ENCODE measurements at places on chromosomes 5 and 9.

GRCh38 chr5:170464280-170465127 is 39.3 kb upstream of the KCNIP1 start:
- no peak for DNase-seq

GRCh38 chr5:178324481-178325310 is 92.1 kb upstream of the PHYKPL start:
- DNase-seq: no peak

DNA sequence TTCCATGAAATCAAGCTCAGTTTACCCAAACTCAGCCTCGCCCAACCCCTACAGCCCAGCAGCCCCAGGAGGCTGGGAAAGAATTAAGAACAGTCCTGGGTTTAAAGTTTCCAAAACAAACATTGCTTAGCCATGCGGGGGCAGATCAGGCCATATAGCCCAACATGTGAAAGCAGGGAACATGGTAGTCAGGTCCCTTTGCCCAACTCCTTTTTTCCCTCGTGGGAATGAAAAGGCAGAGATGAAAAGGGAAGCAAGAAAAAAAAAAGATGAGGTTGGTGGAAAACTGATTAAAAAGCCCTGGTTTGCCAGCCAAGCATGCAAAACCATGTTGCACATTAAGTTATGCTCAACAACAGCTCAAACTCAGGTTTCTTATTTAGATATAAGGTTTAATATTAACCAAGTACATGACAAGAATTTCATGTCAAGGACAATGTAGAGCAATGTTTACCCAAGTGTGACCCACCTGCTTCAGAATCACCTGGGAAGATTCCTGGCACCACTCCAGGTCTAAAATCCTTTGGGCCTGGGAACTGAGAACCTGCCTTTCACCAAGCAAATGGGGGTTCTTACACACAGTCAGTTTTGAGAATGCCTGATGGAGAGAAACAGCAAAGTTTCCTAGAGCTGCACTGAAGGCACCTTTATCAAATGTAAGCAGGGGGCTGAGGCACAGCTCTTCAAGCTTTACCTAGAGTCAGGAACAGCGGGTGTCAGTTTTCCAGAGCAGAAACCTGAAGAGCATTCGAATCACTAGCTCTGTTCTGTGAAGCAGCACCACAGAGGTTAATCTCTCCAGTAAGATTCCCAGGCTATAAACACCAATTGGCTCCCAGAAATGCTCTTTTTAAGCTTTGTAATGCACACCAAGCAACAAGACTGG is 1.7 kb downstream of the FREM1 start:
- DNase-seq: no peak

GRCh38 chr5:181114844-181115778 is 15.9 kb downstream of the OR2V1 start:
- DNase-seq: no peak

- DNase-seq: no peak
Observed at GRCh38 chr9:77978086-77978781, 53.4 kb downstream of the GNAQ start.

DNA sequence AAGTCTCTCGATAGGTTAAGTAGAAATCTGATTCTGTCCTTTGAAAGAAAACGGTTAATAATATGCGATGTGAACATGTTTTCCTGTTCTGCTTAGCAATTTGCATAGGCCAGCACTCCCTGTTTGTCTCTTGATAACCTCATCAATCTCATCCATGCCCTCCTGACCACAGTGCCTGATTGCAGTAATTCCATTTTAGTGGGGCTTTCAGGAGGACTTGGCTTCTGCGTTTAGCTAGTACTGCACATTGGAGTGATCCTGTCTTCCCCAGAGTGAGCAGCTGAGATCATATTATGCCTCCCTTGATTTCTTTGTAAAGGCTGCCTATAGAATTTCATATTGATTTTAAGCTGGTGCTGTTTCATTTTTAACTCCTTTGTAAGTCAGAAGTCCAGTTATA is 335.9 kb upstream of the ISL1 start:
- DNase-seq: no peak

DNA sequence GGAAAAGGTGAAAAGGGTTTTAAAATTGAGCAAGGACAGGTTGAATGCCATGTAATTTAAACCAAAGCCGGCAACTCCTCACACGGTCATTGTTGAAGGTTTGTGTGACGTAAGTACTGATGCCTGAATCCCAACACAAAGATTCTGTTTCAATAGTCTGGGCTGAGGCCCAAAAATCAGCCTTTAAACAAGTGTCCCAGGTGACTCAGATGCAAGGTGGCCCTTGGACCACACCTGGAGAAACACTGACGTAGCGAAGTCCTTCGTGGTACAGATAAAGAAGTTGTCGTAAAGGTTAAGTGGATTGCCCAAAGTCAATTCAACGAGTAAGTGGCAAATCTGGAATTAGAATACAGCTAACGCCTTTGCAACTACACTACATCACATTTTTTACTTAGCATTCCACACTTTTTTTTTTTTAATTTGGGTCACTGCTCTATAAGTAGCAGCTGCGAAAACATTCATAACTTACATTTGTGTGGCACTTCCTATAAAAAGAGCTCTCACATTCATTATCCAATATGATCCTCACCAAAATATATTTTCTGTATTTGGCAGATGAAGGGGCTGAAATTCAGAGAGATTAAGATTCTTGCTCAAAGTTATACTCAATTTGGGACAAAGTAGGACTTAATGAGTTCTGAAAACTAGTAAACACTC is 111.3 kb downstream of the LPAR1 start:
- DNase-seq: no peak

DNA sequence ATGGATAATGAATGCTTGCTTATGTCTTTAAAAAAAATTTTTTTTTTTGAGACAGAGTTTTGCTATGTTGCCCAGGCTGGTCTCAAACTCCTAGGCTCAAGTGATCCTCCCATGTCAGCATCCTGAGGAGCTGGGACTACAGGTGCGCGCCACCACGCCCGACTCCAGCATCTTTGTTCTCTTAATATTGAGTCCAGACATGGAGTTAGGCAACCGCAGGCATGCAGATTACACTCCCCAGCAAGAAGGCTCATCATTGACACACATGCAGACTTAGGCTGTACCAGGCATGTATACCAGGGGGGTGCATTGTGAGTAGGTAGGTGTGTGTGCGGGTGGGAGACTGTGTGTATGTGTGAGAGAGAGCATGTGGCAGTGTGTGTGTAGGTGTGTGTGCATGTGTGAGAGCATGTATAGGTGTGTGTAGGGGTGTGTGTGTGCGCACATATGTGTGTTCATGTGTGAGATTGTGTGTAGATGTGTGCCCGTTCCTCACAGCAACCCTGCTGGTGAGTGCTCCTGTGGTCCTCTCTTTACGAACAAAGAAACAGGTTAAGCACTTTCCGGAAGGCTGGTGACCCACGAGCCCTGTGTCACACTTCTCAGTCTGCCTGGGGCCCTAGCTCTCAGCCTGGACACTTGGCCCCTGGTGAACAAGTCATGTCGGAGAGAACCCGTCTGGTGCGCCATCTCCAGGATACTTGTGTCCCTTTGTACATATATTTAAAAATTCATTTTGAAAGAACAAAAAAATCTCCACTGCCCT is 6.2 kb downstream of the OBP2B start:
- no peak for DNase-seq

DNA sequence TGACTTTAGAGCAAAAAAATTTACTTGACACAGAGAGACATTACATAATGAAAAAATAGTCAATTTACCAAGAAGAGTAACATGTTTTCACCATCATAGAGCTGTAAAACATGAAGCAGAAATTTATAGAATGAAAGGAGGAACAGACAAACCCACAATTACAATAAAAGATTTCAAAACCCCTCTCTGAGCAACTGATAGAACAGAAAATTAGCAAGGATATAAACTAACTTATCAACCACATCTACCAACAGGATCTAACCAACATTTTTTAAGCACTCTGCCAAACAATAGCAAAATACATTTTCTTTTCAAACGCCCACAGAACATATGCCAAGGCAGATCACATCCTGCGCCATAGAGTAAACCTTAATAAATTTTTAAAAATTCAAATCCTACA is 17.9 kb downstream of the SLCO4C1 start:
- no peak for DNase-seq

DNA sequence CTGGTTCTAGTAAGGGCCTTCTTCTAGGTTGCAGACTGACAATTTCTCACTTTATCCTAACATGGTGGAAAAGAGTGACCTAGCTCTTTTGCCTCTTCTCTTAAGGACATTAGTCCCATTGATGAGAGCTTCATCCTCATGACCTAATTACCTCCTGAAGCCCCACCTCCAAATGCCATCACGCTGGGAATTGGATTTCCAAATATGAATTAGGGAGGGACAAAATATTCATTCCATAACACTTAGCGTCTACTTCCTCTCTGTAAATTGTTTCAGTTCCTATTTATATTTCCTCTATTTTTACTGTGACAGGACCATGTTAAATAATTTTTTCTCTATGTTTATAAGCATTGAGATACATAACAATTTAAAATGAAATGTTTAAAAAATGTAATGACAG is 408.8 kb downstream of the CDH10 start:
- DNase-seq: no peak
